Activated naive CD8-positive, alpha-beta T cell treated with anti-CD3 and anti-CD28 coated beads, Interleukin-2, amount 10 ng/mL, durations not matched to agents 7 days and 5 days (primary cell): ENCODE measurements at places on chromosomes 5 and 9. TPM values are rescaled to one million over a fixed set of nuclear protein-coding genes. Genes with fewer than 3 reads are reported as not detected.
A peak's percentile ranks its signal among the peaks of the same experiment; 100 is the strongest.

GRCh38 chr5:143141652-143142051, 261.8 kb downstream of the NR3C1 start:
- no peak for DNase-seq

- no peak for DNase-seq
These were observed 320.2 kb downstream of the CTNND2 start for GRCh38 chr5:11584017-11584416.

DNA sequence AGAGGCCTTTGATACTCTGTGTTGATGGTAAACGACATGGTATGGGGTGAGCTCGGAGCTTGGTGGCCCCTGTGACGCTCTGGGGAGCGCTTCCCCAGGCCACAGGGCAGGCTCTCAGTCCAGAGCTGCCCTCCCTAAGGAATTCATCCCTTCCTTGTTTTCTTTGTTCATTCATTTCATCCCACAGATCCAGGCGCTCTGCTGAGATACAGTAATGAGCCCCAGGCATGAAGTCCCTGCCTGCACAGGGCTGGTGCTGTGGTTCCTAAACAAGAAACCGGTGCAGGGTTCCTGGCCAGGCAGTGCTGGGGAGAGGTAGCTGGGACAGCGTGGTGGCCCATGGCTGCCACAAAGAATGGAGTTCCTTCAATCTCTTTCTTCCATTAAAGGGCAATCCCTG, 14.4 kb downstream of the NEK6 start:
- no peak for DNase-seq

DNA sequence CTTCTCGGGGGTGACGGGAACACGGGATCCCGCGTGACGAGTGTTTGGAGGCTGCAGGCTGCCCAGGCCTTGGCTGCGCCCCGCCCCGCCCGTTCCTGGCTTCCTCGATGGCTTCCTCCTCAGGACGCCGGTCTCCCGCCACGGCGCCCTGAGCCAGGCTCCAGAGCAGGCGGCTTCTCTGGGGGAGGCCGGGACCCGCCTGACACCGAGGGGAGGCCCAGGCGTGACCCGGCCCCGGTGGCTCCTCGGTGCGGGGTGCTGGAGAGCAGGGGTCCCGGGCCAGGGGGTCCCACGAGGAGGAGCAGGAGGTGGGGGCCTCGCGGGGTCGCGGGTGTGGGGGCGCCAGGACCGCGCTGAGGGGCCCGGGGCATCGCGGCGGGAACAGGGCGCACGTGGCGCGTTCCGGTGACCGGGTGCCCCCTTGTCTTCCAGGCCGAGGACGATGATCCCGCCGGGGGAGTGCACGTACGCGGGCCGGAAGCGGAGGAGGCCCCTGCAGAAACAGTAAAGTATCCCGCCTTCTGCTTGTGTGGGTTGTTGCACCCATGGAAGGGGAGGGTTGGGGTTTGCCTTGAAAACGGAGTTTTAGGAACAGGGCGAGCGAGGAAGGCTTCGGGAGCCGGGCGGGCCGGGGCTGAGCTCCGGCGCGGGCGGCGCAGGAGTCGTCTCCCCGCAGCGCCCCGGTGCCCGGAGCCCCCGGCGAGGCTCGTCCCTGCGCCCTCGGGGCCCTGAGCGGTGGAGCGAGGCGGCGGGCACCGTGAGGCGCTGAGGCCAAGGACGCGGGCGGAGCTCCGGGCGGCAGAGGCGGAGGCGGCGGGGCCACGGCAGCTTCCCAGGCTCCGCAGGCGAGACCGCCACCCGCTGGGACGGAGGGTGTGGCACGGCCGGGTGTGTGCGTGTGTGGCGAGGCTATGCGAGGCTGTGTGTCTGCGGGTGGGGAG, 22.2 kb downstream of the AHRR start:
- peak; percentile 78 for DNase-seq

- no peak for DNase-seq
These were observed 71.2 kb downstream of the NIPSNAP3B start for GRCh38 chr9:104835161-104835560.

GRCh38 chr5:173451031-173451430, 122.8 kb upstream of the STC2 start:
- no peak for DNase-seq

GRCh38 chr9:104604801-104605200, 626 bp downstream of the OR13C2 start:
- no peak for DNase-seq

DNA sequence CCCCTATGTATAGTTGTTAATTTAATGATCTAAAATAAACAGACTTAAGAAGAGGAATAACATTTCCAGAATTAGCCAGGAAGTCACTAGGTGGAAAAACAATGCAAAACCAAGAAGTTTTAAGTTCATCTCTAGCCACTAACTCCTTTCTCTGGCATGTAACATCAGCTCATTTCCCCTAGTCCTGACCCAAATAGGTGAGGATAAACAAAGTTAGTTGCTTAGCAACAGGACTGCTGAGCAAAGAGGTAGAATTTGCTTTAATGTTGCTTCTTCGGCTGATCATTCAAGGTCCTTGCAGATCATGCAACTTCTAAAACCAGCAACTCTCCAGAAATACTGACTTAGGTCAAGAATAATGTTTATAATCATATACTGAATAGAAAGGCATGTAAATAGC, 675.8 kb downstream of the CETN3 start:
- DNase-seq = no peak

DNA sequence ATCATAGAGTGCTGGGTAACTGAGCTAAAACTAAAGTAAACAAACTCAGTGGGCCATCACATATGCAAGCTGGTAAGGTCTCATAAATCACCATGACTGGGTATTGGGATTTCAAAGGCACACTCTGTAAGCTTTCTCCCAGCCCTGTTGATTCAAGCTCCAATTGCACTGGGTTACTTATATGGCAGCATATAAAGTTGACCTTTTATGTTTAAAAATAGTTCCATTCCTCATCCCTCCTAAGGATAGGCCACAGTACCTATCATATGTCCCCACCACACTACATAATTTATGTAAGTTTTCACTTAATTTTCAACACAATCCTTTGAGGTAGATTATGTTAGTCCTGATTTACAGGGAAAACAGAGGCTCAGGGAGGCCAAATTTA, 438.4 kb downstream of the RAB3C start:
- no peak for DNase-seq

DNA sequence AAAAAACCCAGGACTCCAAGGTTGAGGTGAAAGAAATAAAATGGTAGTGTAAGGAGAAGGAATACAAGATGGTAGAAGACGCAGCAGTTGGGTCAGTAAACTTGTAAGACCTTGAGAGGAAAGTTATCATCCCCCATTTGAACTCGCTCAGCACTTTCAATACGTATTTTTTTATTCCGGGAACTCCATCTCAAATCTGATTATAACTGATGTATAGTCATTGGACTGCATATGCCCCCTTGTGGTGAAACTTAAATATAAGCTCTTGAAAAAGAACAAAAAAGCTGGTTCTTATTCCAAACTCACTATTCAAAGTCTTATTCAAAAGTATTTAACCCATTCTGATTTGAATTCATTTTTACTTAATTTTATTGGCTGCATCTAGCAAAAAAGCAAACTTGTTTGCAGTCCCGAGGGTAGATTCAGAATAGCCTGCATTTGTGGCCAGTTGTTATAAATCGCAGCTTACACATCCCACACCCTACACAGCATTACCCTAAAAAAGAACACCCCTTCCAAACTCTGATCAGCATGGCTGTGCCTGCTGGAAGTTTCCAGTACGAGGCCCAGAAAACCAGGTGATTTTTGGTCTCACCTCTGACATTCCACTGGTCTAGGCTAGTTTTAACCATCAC, 118.0 kb downstream of the ESM1 start:
- DNase-seq = no peak

DNA sequence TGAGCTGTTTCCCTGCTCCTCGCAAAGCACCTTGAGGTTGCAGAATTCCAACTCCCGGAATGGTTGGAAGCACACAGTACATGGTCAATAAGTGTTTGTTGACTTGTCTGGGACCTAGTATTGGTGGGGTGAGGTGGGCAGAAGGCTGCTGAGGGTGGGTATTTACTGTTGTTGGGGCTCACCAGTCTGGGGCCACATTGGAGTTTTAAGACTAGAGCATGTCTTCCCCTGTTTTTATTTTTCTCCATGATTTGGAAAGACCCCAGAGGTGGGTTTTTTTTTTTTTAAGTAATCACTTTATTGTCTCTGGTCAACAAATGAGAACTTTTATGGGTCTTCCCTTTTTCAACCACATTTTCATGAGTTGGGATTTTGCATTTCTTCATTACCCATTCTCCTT, 55.1 kb downstream of the IRF1 start:
- no peak for DNase-seq

DNA sequence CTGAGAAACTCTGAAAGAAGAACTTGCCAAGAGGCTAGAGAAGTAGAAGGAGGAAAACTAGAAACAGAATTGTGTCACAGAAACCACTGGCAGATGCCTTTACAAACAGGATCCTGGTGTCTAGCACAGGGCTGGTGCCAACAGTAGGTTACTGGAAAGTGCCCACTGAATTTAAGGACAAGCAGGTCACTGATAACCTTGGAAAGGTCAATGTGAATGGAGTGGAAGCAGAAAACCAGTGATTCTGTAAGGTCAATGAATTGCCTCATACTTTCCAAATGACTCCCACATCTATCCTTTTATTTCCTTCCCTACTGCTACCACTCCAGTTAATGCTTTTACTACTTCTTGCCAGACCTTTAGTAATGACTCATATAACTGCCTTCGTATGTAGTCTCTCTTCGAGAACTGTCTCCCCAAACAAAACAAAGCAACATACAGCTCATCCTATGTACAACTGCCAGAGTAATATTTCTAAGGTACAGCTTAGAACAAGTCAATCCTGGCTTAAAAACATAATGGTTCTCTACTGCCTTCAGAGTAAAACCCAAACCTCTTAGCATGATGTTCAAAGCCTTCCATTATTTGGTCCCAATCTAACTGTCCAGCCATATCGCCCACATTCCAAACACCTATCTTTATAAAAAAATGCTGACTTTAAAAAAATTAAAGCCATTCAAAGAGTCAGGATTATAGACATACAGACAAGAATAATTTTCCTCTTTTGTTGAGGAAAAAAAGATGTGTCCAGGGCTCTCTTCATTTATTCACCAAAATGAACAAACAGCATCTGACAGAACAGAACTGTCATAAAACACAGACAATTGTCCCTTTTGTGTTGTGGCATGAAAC, 52.5 kb downstream of the NR3C1 start:
- DNase-seq = no peak

GRCh38 chr9:113622600-113623400, 159.3 kb downstream of the RGS3 start:
- no peak for DNase-seq

- no peak for DNase-seq
These were observed 529 bp upstream of the NRARP start for GRCh38 chr9:137302449-137303150.

- DNase-seq = no peak
These were observed 650.0 kb upstream of the SGCD start for GRCh38 chr5:155676967-155677366.

AQP7 gene
- total RNA-seq = not detected

TEX10 gene
- 19.8 TPM for total RNA-seq

DBH gene
- total RNA-seq = not detected

TLR4 gene
- 1.4 TPM for total RNA-seq

PTGDS gene
- total RNA-seq = 1.3 TPM

GBGT1 gene
- 4.5 TPM for total RNA-seq

PDLIM7 gene
- 60.6 TPM for total RNA-seq
